Activated CD4-positive, alpha-beta T cell treated with anti-CD3 and anti-CD28 coated beads, Interleukin-10, Interleukin-2, amounts not matched to agents 100 ng/mL and 50 ng/mL, durations not matched to agents 16 hours and 8 hours (primary cell): ENCODE measurements at places on chromosomes 12 and 14.

DNA sequence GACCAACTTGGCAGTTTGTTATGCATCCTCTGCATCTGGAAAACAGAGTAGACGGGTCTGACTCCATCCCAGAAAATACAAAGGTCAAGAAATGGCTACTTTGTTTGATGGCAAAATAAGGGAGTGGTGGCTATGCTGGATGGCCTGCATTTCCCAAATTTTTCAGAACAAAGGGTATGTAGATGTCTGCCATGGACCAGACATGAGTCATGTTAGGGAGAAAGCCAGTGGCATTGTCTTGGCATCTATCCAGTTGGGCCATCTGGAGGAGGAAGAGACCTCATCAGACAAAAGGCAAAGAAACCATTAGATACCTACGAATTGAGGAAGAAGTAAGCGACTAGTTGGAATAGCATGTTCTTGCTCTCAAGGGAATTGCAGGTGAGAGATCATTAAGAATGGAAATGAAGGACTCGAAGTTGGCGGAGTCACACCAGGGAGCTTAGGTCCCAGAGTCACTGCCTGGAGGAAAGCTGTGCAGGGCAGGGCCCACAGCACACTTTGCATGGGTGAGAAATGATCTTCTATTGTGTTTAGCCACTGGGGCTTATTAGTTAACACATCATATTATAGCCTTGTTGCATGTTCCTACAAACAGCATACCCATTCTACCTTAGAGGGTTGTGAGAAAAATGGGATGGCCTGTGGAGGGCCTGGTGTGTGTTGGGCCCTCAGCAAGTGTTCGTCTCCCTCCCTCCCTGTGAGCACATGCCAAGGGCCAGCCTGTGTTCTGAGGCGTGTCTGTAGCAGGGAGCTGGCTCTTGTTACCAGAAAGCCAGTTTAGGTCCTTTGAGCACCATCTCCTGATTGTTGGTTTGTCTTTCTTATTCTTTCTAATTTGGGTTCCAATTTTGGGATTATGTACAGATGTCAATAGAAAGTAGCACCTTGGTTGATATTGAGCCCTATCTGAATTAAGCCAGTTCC lies 119.4 kb downstream of the KTN1 start:
- DNase-seq = no peak

GRCh38 chr14:94397289-94398181 lies 9.1 kb upstream of the SERPINA1 start:
- DNase-seq = no peak

- no peak for DNase-seq
Measured at GRCh38 chr12:80064269-80064668, 35.1 kb upstream of the OTOGL start.

- no peak for DNase-seq
Measured at GRCh38 chr14:77085538-77085937, 12.5 kb upstream of the CIPC start.

DNA sequence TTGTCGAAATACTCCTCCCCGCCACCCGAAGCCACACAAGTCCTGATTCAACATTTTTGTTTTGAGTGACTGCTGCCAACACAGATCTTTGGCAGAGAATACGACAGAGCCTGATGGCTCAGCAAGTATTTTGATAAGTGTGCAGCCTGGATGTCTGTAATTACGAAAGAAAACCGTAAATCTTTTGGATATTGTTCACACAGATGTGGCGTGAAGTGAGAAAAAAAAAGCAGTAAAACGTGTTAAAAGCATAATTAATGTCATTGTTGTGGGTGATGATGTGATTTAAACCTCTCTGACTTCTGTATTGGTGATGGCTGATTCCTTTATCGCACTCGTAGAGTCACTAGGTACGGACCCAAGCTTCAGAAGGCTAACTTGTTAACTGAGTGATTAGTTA lies 98.7 kb downstream of the PHETA1 start:
- no peak for DNase-seq

- DNase-seq = no peak
Measured at GRCh38 chr12:11863988-11864387, 206.8 kb upstream of the BCL2L14 start.

DNA sequence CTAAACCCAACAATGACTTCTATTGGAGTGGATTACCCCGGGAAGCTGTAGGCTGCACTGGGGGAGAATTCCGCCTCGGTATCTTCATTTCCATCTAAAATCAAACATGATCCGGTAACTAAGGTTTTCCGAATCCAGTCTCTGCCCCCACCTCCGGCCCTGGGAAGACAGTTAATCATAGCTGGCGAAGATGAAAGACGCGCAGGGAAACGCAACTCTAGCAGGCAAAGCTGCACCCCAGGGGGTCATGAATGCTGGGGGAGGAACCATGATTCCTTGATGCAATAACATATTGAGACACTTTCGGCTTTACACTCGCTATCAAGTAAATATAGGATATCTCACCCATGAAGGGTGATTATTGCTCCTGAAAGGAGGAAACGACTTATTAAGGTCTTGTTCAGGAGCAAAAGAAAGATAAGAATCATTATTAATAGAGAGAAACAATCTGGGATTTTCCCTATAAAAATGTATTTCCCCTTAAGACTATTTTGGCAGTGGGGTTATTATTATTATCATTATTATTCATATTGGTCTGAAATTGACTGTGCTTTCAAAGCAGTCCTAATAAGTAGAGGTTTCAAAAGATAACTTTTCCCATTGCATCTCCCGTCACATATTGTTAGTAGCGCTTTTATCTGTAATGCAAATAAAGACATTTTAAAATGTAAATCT lies 614.9 kb downstream of the VRK1 start:
- no peak for DNase-seq

DNA sequence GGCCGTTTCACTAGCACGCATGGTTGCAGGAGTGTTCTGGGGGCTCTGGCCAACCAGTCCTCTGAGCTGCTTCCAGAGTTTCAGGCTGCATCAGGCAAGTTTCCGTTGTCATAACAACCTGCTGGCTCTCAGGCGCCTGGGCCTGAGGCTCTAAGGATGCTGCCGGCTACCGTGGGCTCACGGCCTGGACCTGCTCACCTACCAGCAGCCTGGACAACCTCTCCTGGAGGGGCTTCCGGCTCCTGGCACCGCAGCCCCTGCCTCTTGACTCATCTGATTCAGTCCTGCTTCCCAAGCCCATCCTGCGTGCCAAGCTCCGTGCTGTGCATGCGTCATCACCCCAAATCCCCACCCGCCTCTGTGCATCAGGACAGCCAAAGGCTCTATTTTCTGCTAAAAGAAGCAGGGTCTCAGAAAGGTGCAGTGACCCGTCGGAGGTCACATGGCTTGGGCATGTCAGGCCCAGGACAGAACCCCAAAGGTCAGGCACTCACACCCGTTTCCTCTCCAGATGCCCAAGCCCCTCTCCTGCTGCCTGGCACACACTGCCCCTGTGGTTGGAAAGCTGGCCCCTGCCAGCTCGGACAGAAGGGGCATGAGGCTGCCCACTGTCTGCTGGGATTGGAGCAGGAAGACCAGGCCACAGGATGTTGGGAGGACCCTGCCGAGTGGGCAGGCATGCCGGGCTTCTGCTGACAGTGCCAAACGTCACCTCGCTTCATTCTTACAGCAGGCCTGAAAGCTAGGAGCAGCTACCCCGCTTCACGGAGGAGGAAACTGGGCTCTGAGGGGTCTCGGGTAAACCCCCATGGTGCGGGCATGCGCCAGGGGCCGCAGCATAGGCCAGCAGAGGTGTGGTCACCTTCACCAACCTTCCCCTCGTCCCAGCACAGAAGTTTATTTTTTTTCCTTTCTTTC lies 5.7 kb downstream of the BEGAIN start:
- DNase-seq = no peak

DNA sequence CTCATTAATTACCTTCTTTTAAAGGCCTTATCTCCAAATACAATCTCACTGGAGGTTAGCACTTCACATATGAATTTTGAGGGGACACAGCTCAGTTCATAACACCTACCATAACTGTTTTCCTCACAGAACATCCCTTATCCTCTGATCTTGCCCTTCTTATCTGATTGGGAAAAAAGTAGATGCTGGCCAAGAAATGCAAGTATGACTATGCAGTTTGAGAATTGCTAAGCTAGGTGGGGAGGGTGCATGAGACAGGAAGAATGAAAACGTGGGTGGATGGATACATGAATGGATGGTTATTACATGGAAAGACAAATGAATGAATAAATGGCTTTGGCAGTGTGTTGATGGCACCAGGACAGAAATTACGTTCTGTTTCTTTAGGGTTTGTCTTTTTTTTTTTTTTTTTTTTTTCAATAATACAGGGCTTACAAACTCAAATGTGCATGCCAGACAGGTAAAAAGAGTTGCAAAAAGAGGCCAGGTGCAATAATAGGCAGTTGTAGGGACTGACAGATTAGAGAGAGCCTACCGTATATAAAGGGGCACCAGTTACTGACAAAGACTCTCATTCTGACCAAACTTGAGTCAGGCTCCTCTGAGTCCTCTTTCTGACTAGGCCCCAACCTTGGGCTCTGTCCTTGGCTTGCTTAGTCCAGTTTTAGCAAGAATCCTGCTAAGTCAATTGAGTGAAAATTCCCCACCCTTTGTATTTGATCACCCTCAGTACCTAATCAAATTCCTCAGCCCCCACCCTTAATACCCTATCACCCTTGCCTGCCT lies 304.9 kb downstream of the ZFP36L1 start:
- DNase-seq = peak; percentile 38

DNA sequence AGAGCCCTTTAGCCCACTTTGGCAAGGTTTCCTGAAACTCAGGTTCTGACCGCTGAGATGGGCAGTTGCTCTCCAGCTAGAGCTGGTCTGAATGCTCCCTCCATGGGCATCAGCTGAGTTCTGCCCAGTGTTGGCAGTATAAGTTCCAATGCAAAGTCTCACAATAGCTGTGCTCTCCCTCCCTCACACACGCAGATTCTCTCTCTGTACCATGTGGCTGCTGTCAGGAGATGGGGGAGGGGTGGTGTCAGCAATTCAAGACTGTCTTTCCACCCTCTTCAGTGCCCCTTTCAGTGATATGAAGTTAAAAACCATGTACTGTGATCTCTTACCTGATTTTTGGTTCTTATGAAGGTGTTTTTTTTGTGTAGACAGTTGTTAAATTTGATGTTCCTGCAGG lies 164.3 kb upstream of the PLEKHA5 start:
- DNase-seq = no peak

GRCh38 chr14:65203574-65203973 lies 101.3 kb upstream of the MAX start:
- DNase-seq = no peak

GRCh38 chr12:52876372-52876771 lies 27.6 kb upstream of the KRT78 start:
- no peak for DNase-seq

- no peak for DNase-seq
Measured at GRCh38 chr12:113418213-113418879, 3.8 kb upstream of the SDSL start.

DNA sequence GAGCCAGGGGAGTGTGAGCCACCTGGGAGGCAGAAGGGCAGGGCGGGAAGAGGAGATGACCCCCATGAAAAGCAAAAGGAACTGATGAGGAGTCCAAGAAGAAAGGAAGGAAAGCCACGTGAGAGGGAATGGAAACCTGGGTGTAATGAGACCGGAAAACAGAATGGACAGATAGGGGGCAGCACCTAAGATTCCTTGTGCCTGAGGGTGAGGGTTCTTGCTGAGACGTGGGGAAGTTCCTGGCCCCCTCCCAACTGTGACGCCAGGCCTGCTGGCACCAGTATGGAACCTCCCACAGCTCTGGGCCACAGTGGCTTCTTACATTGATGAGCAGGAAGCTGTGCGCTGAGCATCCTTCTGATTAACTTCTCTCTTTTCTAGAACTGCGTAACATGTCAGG lies 30.8 kb downstream of the TTC7B start:
- DNase-seq = no peak

- DNase-seq = no peak
Measured at GRCh38 chr12:11906286-11906935, 164.3 kb upstream of the BCL2L14 start.

DNA sequence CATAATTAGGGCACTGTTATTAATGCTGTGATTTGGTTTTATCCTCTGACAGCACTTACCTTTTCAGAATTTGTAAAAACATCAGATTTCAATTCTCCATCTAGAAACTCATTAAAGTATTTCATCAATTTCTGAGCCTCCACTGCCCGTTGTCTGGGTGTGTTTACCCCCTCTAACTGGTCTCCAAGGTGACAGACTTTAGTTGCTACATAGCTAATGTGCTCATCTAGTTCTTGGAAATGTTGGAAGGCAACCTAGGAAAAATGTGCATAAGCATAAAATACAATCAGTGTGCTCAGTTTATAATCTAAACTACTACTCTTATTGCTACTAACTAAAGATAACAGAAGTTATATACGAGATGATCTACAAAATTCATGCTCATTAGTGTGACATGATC lies 24.6 kb downstream of the EXOC5 start:
- DNase-seq = no peak

DNA sequence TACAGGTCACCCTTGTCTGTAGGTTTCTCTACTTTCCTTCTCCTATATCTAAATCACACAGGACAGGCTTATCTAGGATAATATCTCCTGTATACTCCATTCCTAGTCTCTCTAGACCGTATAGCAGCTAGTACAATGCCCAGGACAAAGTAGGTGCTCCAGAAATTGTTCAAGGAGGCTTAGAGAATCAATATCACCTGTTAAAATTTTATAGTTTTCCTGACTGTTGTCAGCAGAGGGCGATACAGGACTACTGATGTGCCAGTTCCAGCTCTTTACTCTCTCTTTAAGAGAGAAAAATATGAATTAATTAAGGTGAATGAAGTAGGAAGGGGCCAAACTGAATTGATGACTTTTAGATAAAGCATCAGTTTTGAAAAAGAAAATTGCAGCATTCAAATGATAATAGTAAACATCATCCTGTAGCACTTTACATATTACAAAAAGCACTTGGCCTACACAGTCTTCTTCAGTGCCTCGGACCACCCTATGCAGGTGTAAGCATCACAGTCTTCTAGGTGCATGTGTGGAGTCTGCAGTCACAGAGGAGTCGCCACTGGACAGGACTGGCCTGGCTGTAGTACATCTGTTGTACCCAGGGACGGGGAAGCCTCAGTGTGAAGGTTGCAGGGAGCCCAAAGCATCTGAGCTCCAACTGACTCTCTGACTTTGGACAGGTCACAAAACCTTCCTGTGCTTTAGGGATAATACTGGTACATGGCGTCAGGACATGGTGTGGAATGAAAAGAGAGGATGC lies 61.9 kb upstream of the MAX start:
- peak; percentile 75 for DNase-seq

DNA sequence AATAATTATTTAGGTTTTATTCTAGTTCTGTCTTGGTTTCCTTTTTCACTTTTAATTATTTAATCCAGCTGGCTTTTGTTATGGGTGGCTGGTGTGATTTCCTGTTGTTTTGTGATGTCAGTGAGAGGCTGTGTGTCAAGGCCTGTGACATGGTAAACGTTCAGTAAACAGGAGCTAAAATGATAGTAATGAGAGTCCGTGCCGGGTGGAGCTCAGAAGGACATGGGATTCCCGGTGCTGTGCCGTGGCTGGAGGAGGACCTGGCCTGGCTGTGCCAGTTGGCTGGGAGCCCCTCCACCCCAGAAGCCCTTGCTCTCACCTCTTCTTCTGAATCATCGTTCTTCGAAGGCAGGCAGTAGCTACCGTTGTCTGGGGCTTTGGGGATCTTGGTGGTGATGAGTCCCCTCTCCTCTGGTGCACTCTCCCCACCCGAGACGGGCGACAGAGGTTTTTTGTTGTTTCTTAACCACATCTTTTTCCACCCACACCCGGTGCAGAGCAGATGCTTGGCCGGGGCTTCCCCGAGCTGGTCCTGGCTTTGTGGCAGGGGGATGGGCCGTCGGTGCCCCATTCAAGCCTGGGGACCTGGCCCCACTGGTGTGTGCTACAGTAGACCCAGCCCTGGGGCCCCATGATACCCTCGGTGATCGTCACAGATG lies 29.1 kb downstream of the SH2B3 start:
- peak; percentile 80 for DNase-seq

- no peak for DNase-seq
Measured at GRCh38 chr14:75640876-75641275, 19.8 kb downstream of the ERG28 start.

- DNase-seq = no peak
Measured at GRCh38 chr12:72337382-72337781, 65.2 kb downstream of the TRHDE start.
